ENCODE measurements at places on chromosomes 6 and 20. TPM values are rescaled to one million over a fixed set of nuclear protein-coding genes. Genes with fewer than 3 reads are reported as not detected.
A peak's percentile ranks its signal among the peaks of the same experiment; 100 is the strongest.

Gene RTN4IP1
- total RNA-seq = 20.4 TPM

Gene RNF144B
- 17.1 TPM for total RNA-seq

Gene MTFR2
- 0.24 TPM for total RNA-seq

Gene AFG1L
- total RNA-seq = 12.6 TPM

Gene EPB41L1
- total RNA-seq = 14.8 TPM

Gene OR2J3
- not detected for total RNA-seq

Gene PDE10A
- 11.6 TPM for total RNA-seq

Gene SPATS1
- not detected for total RNA-seq

Gene LINC00237
- total RNA-seq = not detected

GRCh38 chr6:7820288-7820835 is 90.2 kb downstream of the TXNDC5 start:
- DNase-seq = no peak

DNA sequence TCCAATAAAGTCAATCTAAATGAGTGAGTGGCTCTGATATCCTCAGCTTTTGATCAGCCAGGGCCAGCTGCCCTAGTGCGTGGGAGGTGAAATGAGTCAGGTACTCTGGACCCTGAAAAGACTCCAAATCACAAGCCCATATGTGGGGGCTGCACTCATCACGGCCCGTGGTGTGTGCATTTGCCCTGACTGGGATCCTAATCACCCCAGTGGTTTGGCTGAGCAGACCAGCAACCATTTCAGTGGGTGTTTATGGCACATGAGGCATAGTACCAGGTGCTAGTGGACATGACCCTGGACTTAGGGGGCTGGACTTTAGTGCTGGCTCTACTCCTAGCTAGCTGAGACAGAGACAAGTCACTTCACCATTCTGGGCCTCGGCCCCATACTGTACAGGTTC is 39.4 kb downstream of the SCML4 start:
- DNase-seq = no peak

DNA sequence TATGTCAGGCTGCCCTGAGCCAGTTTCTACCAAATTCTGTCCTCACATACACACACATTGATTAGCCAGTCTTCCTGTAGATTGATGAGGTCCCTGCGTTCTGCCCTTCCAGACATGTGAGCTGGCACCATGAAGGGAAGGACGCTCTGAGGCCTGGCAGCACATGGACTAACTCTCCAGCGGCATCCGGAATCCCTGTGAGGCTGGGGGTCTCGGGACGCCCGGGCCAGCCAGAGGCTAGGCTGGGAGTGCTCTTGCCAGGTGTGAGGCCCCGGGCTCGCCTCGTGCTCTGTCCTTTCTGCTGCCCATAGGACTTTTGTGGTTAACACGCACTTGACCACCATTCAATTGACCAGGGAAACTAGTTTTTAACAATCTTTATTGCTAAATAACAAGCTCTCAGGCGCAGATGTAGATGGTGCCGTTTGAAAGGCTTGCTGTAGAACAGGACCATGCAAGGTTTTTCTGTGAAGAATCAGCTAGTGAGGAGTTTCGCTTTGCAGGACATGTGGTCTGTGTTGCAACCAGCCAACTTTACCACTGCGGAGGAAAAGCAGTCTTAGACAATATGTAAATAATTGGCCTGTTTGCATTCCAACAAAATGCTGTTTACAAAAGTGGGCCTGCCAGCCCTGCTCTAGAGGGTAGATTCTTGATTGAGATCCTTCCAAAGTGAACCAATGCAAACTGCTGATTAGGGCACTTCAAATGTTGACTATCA is 29.3 kb downstream of the FOXF2 start:
- DNase-seq = no peak

- no peak for DNase-seq
Measured at GRCh38 chr20:45288376-45288775, 18.3 kb upstream of the RBPJL start.

DNA sequence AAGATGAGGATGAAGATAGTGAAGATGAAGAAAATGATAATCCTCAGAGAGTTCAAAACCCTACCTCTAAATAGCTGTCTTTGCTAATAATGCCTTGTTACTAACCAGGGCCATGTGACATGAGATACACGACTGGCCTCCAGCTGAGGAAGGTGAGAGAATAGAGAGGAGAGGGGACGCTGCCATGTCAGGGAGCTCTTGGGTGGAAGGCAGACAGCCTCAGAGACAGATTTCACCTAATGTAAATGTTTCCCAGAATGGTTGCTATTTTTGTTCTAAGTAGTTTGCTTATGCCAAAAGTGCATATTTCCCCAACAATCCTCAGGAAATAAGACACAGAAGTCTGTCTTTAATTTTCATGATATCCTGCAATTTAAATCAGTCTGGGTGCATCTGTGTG is 138.4 kb downstream of the ELOVL4 start:
- no peak for DNase-seq

DNA sequence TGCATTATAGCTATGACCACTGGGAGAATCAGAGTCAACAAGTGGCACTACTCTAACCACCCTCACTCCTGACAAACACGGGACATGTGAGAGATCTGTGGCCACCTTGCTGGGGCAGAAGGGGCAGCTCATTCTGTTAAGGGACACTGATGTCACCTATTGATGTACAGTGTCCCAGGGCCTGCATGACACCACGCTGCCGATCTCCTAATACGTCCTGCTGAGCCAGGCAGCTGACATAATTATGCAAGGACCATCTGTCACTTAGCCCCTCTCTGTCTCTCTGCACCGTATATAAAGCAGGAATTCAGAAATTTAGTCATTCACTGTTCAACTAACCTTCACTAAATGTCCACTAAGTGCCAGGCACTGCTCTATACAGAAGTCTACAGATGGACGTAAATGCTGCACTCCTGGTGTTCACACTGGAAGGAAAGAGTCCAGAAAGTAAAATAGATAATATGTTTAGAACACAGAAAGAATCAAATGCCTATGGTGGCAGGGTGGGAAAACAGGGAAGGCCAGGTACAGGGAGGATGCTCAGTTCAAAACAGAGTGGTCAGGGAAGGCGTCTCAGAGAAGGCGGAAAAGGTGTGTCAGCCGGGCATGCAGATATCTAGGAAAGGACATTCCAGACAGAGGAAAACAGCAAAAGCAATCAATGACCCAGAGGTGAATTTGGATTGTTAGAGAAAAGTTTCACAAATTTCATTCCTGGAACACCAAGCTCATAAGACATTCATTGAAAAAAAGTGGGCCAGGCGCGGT is 173.8 kb downstream of the ZNF217 start:
- DNase-seq = no peak

GRCh38 chr6:13487122-13488014 is at the start of gene GFOD1:
TSS of gene GFOD1 (minus strand) at chr6:13487600. CDS start at chr6:13486890, 710 bp downstream.
- DNase-seq = peak; percentile 95

- DNase-seq = no peak
Measured at GRCh38 chr6:130269969-130270635, 47.4 kb upstream of the SAMD3 start.

DNA sequence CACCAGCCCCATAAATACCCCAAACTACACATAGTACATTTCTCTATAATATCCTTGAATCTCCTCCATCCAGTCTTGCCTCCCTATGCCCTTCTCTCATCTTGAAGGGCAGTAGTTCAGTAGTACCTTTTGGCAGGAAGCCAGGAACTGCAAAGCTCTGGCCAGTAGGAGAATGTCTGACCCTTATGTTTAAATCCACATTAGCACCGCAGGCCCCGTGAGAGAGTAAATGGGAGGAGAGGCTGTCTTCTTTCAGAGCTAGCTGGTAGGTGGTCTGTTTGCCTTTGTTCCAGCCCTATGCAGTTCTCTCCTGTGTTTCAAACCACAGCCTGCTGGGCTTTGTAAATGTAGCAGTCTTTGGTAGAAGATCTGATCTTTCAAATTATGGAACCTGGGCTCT is 690.7 kb downstream of the DOK5 start:
- no peak for DNase-seq

DNA sequence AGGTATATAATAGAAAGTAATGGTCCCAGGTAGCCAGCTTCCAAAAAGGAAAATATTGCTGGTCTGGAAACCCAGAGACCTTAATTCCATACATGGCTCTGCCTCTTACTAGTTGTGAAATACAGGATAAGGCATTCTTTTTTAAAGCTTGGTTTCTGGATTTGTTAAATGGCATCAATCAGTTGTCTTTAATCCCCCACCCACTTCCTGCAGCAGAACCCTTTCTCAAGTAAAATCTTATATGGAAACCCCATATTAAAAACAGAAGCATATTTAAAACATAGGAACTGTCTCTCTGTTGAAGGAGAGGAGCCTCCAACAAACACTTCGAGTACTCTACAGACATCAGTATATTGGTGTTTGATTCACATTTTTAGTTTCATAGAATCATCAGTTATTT is 6.2 kb upstream of the LCA5 start:
- DNase-seq = no peak

DNA sequence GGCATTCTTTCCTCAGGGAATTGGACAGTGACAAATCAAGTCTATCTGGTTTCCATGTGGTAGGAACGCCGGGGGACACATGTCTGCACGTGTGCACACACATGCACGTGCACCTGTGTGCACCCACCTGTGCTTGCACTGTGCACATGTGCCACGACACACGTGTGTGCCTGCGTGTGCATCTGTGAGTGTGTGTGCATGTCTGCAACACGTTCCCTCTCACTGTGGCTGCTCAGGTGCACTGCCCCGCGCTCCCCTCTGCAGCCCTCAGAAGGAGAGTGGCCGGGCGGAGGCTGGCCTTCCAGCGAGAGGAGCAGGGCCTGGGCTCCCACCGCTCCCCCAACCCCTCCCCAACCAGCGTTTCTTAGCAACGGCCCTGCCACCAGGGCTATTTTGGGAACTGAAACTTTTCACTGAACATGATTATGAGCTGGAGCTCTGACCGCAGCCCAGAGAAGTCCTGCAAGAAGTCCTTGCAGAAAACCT is 147.8 kb downstream of the PHACTR3 start:
- peak; percentile 73 for DNase-seq

DNA sequence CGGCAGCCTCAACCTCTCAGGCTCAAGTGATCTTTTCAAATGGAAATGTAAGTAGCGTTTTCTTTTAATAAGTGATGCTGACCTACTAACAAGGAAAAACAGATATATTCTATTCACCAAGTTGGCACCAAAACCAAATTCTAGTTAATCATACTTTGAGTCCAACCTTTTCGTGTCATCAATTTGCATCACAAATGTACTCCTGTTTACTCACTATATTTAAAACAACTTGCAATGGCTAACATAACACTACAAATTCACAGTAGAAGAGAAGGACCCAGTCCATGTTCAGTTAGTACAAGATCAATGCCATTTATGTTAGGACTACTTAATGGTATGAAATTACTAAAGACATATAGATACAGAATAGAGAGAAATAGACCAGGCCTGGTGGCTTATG is 50.0 kb downstream of the MDN1 start:
- DNase-seq = no peak

DNA sequence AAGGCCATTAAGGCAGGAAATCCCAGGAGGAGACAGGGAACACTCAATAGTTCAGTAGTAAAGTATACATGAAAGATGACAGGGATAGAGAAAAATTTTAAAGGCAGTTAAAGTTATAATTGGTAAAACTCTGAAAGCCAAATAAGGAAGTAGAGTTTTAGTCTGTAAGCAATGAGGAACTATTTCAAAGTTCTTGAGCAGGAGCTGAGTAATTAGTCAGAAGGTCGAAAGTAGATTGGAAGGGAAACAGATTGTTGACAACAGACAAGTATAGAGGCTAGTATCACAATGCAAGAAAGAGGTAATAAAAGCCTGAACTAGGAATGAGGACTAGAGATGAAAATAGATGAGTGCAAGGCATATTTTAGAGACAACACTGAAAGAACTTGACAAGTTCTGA is 150.3 kb downstream of the CDK19 start:
- no peak for DNase-seq

- no peak for DNase-seq
Measured at GRCh38 chr20:48155268-48155667, 370.0 kb upstream of the SULF2 start.

DNA sequence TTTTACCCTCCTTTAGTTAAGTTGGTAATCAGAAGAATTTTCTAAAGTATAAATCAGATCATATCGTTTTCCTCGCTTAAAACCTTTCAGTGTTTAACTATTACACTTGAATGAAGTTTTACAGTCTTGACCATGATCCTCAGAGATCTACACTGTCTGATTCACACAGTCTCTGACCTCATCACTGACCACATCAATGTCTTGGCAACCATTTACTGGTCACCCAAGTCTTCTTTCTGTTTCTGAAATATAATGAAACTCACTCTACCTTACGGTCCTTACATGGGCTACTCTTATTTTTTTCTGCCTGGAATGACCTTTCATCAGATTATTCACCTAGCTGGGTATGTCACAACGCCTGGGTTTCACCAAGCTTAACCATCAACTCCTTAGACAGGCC is 71.4 kb downstream of the ADGB start:
- no peak for DNase-seq

DNA sequence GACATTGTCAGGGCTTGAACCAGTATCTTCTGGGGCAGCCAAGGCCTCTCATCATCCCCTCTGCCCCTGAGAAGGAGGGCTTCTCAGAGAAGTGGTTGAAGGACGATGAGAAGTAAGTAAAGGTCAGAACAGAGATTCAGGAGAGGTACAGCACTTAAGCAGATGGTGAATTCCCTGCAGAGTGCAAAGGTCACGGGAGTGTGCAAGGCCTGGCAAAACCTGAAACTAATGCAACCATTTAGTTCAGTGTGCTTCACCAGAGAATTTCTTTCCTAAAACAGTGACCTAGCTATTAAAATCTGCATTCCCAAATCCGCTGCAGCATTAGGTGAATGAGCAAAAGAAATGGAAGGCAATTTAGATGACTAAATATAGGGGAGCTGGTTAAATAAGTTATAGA is 58.4 kb downstream of the TRERF1 start:
- DNase-seq = no peak

DNA sequence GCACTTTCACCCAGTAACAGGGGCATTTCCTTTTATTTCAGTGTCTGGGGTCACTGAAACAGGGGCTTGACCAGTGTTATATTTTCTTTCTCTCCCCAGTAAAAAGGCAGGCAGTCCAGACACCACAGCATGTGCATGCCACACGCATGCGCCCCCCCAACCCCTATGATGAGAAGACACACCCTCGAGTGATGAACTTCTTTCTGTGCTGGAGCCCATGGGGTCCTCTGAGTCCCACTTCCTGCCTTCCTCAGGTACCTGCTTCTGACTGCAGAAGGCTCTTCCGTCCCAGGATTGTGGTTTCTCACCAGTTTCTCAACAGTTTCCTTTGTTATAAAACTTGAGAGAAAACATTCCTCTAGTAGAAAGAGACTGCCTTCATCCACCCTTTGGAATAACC is 45.7 kb upstream of the TMEM181 start:
- no peak for DNase-seq

GRCh38 chr20:17688965-17689364 is 6.9 kb upstream of the RRBP1 start:
- DNase-seq = no peak

- peak; percentile 76 for DNase-seq
Measured at GRCh38 chr20:63345328-63346100, 15.6 kb downstream of the CHRNA4 start.
